ENCODE measurements at places on chromosomes 5 and 9.

DNA sequence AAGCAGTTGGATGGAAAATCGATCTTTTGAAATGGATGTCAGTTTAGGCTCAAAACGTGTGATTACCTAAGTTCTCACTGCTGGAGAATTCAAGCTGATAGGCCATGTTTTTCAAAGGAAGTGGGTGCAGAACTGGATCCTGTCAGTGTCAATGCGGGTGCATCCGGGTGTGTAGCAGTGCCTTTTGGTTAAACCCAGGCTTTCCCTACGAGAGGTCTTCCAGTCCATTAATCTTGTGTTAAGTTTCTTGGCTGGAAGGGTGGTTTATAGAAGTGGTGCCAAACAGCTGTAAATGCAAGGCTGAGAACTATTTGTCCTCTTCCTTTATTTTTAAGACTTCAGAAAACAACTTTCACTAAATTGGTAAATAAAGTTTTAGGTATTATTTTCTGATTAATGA, 71.9 kb downstream of the DAPK1 start:
- DNase-seq: no peak

- DNase-seq: no peak
These were observed 1638.3 kb downstream of the MAT2B start for GRCh38 chr5:165143741-165144140.

- DNase-seq: no peak
These were observed 228.1 kb upstream of the NR4A3 start for GRCh38 chr9:99593610-99594009.

DNA sequence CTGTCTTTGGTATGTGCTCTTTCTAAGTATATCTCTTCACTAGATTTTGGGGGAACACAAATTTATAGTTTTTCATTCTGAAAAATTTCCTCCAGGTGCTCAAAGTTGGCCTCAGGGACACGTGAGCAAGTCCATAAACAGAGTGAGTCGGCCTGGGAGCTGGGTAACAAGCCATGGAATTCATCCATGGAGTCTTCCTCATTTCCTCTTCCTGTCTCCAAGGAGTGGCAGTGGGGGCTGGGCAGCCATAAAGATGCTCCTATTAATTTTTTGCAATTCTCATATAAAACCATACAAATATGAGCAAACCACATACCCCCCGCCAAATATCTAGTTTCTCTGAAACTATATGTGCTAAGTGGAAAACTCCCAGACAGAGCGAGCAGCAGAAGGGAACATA, 136.6 kb upstream of the OTULINL start:
- no peak for DNase-seq

DNA sequence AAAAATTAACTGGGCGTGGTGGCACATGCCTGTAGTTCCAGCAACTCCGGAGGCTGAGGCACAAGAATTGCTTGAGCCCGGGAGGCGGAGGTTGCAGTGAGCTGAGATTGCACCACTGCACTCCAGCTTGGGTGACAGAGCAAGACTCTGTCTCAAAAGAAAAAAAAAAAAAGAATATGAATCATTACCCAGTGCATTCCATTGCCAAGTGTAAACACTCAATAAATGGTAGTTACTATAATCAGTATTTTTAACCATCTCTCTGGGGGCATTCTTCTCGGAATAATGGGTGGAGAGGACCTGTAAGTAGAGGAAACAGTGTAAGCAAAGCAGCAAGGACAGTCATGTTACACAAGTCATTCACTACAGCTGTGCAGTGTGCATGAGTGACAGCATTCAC, 13.8 kb upstream of the RANBP17 start:
- no peak for DNase-seq

DNA sequence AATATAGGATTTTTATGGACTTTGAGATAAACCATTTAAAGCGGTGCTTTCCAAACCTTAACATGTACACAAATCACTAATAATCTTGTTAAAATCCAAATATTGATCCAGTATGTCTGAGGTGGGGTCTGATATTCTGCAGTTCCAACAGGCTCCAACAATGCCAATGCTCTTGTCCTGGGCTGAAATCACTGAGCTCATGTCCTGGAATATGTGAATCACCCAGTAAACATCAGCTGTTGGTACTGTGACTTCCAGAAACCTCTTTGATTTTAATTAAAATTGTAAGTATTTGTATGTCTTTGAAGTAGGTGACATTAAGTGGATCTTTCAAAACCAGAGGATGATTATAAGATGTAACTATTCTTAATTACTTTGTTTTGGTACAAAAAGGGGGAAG, 52.8 kb upstream of the CAST start:
- no peak for DNase-seq

DNA sequence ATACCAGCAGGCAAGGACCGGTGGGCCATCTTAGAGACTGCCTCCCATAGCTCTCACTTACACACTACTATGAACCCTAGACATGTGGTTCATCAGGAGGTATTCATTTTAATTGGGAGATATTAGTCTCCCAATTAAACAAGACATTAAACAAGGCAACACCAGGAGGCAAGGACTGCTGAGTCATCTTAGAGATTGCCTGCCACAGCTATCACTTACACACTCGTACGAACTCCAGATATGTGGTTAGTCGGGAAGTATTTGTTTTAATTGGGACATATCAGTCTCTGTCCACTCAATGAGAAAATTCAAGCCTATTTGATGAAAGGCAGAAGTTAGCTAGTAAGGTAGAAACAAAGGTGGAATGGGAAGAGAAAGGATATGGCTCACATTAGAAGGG, 343.9 kb downstream of the NFIB start:
- DNase-seq: no peak

DNA sequence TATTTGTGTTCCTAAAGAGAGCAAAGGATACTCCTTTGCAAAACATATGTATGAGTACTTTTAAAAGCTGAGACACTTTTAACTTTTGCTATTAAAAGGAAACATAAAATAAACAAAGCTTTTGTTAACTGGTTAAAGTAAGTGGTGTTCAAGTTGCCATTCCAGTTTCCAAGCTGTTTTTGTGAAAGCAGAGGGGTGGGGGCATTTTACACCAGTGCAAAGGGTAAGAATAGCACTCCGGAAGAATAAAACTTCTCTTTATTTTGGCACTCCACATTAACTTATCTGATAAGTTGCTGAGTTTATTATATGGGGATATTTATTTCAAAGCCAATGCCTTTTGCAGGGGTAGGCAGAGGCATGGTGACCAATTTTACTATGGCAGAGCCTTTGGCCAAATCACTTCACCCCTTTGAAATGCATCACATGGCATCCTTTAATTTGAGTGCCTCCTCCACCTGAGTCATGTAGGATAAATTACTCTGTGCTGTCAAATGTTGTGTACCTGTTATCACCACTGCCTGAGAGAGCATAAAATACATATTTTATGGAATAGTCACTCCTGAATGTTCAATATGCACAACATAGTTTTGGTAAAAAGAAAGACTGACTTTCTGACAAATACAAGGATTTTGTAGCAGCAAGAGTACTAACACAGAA, 62.9 kb downstream of the MLLT3 start:
- DNase-seq: no peak

DNA sequence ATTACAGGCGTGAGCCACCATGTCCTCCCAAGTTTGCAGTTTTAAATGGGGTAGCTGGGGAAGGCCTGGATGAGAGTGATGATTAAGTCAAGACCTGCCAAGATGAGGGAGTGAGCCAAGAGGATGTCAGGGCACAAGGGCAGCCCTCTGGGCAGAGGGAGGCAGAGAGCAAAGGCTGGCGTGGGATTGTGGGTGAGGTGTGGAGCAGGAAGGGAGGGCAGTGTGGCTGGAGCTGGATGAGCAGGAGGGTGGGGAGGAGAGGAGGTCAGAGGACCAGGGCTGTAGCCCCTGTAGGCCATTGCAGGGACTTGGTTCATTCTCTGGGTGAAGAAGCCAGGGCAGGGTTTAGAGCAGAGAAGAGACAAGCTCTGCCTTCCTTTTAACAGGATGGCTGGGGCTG, 53.7 kb upstream of the CTNNA1 start:
- DNase-seq: no peak

DNA sequence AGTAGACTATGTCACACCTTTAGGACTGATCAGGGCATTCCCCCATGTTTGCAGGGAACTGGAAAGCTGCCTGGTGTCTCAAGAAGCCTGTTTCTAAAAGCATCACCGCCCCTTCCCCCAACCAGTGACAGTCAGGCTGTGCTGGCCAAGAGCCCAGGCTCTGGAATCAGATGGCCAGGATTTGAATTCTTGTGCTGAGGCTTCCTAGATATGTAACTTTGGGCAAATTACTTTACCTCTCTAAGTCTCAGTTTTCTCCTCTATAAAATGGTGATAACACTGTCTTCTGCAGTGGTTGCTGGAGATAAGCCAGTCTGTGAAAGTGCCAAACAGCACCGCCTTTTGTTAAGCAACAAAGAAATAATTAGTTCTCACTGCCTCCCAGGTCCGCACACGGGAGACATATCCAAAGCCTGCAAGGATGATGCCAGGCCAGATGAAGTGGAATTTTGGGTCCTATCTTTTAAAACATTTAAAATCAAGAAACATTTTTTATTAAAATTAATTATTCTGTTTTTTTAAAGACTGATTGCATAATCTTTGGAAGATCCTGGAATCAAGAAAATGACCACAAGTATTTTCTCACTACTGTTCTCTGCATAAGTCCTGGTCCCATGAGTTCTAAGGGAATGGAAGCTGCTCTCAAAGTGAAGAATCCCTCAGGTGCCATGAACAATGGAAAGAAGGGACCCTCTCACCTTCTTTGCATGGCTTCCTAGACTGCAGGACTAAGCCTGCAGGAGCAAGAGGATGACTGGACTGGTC, 13.9 kb downstream of the SLC31A2 start:
- no peak for DNase-seq

GRCh38 chr5:172957458-172957857, 1.8 kb upstream of the RPL26L1 start:
- DNase-seq: no peak

DNA sequence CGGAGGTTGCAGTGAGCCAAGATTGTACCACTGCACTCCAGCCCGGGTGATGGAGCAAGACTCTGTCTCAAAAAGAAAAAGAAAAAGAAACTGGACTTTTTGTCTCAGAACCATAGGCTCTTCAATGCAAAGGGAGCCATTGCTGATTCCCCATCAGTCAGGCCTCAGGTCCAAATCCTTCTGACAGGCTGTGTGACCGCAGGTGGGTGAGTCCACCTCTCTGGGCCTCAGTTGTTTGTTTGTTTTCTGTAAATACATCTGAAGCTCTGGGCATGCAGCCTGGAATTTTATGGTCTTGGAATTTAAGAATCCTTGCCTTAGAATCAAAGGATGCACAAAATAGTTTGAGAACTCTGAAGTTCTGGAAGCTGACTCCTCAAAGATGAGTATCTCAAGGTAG, 21.1 kb upstream of the TOR2A start:
- DNase-seq: no peak

DNA sequence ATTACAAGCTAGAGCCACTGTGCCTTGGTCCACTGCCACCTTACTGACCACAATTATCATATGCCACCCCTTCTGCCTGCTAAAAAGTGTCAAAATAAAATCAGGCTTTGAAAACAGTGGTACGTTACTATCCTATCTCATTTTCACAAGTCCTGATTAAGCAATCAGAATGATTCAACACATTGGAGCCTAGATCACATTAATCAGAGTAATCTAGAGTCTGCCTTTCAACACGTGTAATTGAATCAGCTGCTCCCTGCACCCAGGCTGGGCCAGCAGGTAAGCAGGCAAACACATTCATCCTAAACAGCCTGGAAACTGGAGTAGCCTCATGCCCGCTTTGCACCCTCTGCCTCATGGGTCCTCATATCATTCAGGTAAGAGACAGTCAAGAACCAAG, 186.2 kb downstream of the DCP2 start:
- DNase-seq: no peak

DNA sequence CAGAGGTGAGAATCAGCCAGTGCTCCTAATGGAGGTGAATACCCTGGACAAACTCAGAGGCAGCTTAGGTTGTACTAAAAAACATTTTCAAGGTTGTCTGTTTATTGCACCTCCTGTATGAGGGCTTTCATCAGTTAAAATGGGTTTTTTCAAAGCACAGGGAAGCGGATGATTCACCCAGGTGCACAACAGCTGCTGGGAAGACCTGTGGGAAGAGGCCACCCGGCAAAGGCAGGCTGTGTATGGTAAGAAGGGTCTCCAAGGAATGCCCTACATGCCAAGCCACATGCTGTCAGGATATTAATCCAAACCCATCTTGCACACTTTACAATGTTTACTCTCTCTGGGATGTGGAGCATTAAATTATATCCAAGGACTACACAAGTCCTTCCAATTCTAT, 14.7 kb downstream of the SIL1 start:
- DNase-seq: no peak

GRCh38 chr9:137658781-137659180, 40.0 kb downstream of the EHMT1 start:
- DNase-seq: no peak

- DNase-seq: no peak
These were observed 41.4 kb upstream of the IL7R start for GRCh38 chr5:35815089-35815936.

DNA sequence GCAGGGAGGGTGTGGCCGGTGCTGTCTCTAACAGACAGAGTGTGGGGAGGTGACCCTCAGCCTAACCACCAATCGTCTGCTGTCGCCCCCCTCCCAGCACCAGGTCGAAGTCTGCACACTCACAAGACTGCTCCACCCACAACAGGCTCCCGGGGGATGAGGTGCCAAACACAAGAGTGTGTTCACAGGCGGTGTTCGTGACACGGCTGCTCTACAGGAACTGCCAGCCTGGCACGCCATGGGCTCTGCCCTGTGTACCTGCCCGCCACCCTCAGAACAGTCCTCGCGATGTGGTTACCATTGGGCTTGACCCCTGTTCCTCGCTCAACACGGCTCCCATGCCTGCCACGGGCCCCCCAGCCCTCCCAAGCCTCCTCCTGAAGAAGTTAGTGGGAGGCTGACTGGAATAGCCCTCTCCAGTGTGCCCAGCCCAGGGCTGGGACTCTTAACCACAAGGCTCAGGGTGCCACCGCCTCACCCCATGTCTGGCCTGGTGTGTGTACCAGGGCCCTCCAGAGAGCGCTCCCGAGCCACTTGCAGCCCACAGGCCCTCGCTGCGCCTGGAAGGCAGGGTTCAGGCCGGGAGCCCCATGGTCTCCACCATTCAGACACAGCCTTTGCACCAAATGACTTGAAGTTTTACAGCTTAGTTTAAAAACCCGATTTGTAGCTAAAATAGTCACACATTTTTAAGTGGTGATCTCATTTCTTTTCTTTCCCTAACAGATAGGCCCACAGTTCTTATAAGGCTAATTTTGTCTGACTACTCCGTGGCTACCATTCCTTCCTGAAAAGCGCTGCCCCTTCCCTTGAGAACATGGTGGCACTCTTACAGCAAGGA, 102.5 kb downstream of the CAMSAP1 start:
- no peak for DNase-seq

DNA sequence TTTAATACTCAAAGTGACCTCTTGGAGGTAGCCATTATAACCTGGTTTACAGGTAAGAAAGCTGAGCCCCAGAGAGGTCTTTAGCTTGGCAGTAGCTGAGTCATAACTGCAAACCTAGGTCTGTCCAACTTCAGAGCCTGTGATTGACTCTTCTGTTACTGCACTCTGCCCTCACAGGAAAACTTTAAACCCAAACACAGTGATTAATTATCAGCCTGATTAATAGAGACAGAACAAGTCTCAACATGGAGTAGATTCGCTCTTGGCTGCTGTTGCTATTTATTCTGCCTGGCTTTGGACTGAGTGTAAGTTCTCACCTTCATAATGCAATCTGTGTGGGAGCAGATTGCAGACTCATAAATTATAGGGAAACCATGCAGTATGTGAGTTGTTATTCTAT, 27.4 kb upstream of the TXN start:
- DNase-seq: no peak

All from activated T-helper 9 cell treated with anti-CD3 and anti-CD28 coated beads, Interleukin-2, amount 50 U/mL, for 16 hours (primary cell).